Omental fat pad (tissue), 4 donors: ENCODE measurements at places on chromosomes 4 and X. TPM values are rescaled to one million over a fixed set of nuclear protein-coding genes. Genes with fewer than 3 reads are reported as not detected.

TKTL2 gene
- not detected for total RNA-seq

CRLF2 gene
- 1.0 TPM for total RNA-seq

BEX3 gene
- 112 TPM for total RNA-seq

DNA sequence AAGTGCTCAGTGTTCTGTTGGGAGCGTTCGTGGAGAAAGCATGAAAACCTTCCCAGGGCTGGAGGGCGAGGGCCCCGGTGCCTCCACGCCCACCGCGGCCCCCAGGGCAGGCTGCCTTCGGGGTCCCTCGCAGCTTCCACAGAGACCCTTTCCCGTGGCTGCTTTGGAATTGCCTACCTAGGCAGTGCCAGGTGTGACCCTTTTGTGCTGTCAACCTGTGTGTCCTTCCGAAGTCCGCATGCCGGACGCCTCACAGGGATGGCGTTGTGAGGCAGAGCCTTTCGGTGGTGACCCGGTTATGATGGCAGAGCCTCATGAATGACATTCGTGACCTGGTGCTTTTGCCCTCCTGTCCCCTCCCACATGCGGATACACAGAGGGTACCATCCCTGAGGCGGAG lies 17.4 kb downstream of the TMEM175 start:
- no peak for DNase-seq

DNA sequence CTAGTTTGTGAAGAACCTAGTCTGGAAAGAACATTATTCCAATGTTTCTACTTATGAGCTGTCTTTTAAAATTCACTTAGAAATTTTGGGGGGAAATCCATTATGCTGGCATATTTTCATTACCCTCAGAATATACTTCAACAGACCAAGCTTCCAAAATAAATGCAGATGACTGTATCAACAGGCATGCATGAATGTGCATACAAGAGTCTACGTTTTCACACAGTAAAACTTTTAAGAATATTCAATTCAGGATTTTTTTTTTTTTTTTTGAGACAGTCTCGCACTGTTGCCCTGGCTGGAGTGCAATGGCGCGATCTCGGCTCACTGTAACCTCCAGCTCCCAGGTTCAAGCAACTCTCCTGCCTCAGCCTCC lies 49.7 kb downstream of the ABCG2 start:
- no peak for DNase-seq

SLC26A1 gene
- total RNA-seq = 0.12 TPM

DNA sequence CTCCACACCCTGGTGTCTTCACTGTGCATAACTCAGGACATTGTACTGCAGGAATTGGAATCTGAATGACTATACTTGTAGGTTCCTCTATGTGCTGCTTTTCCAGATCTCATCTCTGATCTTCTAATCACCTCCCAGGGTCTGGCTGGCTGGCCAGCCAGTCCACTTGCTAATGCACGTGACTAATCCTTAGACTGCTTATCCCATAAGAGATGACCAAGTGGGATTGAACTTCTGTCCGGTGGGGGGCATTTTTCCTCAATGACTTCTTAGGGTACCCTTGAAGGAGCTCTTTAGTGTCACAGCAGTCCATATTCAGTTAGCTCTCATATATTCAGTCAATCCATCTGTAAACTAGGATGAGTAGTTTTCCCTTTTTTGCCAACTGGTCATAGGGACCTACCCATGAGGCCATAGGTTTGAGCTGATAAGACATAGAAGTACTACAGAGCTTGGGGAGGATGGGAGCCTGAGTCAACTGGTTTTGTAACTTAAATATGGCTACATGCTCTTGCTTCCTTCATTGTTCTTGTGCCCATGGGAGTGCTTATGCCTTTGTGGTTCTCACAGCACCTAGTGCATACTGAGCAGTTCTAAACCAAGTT lies 71.9 kb upstream of the WDR1 start:
- DNase-seq = no peak

DNA sequence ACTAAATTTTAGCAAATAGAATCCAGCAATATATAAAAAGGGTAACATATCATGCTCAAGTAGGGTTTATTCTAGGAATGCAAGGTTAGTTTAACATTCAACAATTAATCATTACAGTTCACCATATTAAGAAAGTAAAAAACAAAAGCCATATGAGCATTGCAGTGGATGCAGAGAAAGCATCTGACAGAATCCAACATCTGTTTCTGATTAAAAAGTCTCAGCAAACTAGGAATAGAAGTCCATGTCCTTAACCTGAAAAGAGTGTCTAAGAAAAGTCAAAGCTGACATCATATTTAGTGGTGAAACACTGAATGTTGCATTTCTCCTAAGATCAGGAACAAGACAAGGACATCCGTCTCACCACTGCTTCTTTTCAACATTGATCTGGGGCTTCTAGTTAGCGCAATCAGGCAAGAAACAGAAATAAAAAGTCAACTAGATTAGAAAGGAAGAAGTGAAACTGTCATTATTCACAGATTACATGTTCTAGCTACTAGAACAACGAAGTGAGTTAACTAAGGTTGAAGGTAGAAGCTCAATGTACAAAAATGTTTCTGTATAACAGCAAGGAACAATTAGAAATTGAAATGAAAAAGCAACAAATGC lies 49.3 kb downstream of the MRPL1 start:
- no peak for DNase-seq

DNA sequence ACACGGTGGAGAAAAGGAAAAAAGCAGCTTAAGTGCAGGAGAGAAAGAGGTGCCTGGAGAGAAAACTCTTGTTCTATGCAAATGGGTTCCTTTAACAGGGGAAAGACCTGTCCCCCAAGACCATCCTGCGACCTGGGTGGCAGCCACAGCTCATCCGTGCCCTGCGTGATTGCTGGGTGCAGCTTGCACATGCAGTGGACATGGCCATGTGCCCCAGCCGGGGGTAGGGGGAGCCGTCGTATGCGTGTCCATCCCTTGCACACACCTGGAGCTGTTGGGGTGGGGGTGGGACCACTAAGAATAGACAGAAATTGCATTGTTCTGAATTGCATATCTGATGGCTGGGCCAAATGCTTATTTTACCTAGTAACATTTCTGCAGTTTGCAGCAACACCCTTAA lies 171.9 kb downstream of the GUCY2F start:
- DNase-seq = no peak

PROM1 gene
- not detected for total RNA-seq

KLF3 gene
- 64.9 TPM for total RNA-seq

- no peak for DNase-seq
Observed at GRCh38 chr4:66604192-66604591, 933.9 kb upstream of the EPHA5 start.

GRCh38 chr4:80409809-80410208 lies 74.3 kb downstream of the CFAP299 start:
- DNase-seq = no peak

GRCh38 chr4:4625488-4625887 lies 83.6 kb upstream of the STX18 start:
- DNase-seq = no peak
